Muscle of arm (tissue), 14 donors: ENCODE measurements at places on chromosomes 7 and 10. TPM values are rescaled to one million over a fixed set of nuclear protein-coding genes. Genes with fewer than 3 reads are reported as not detected.

DNA sequence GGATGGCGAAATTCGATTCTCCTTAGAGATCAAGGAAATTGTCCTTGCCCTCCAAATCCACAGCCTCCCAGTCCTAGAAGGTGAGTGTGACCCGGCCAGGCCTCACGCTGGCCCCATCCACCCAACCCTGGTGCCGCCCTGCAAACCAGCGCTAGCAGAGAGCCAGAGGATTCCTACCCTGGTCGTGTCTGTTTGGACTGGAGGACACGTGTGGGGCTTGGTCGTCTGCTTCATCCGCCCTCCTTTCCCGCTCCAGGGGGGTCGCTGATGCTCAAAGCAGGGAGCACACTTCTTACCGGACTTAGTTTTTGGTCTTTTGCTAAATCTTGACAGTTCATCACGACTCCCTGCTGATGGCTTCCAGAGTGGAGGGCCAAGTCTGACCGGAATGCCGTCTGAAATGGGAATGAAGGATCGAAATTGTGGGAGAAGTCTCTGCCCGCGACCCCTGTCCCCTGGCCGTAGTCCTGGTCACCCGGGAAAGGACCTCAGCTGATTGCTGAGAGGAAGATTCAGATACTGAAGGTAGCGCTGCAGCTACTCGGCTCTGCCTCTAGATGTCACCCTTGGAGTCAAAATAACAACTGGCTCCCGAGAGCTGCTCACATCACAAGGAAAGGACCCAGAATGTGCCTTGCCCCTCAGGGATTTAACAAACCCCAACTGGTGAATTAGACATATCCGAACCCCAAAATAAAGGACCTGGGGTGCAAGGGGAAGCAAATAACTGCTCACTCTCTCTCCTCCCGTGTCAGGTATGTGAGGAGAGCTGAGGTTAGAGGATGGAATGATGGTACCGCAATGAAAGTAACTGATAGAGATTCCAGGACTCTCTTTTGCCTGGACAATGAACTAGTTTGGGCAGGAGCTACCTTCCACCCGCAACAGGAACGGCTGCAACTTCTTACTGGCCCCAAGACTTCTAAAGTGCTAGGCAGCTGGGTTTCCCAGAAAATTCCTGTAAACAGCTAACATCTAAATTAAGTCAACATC, 23.5 kb upstream of the ORC5 start:
- DNase-seq: peak; percentile 43

DNA sequence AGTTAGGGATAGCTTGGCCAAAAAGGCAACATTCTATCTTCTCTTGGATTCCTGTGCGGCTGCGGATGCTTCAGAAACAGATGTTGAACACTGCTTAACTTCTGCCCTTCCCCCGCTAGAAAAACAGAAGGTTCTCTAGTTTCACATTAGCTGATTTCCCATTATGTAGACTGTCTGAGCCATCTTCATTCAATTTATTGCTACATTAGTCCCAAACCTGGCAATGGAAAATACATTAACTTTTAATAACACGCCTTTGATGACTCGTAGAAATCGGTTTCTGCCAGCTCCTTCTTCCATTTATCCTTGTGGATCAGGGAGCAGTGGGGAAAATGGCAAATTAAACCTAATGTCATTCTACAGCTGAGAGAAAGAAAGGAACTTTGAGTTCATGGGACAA, 119.9 kb downstream of the SLC16A9 start:
- DNase-seq: peak; percentile 74

GRCh38 chr7:89731751-89732445, 422.4 kb upstream of the STEAP1 start:
- DNase-seq: no peak

- no peak for DNase-seq
Observed at GRCh38 chr7:40836218-40836617, 701.4 kb downstream of the SUGCT start.

AS3MT gene
- 11.0 TPM for polyA plus RNA-seq

PAPSS2 gene
- 6.3 TPM for polyA plus RNA-seq
